ENCODE measurements at places on chromosomes 3 and 15.

DNA sequence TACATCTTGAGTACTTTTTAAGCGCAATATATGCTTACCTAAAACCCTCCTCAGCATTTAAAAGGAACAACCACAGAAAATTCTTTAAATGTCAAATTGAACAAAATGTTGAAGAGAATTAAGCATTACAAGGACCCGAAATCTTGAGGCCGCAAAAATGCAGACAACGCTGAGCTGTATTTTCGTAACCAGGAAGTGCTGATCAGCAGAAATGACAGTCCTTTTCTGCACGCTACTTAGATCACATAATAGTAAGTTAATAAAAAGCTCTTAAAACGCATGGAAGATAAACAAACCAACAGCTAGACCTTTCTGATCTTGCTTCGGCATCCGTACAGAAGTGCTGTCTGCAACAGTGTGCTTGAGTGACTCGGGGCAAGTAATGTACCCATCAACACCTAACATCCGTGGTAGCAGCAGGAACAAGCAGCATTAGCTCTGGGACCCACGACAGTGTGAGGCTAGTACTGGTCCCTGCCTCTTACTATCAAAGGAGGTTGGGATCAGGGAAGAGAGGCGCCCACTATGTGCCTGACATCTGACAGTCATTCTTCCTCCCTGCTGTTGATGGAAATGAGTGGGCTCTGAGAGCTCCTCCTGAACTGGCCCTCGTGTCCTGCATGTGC is 1.8 kb upstream of the SSUH2 start:
- DNase-seq = no peak

GRCh38 chr3:177781686-177782161 is 584.4 kb upstream of the TBL1XR1 start:
- no peak for DNase-seq

GRCh38 chr3:31172336-31172735 is 277.9 kb upstream of the GADL1 start:
- DNase-seq = no peak

GRCh38 chr3:24052446-24052845 is 107.4 kb downstream of the NR1D2 start:
- DNase-seq = no peak

DNA sequence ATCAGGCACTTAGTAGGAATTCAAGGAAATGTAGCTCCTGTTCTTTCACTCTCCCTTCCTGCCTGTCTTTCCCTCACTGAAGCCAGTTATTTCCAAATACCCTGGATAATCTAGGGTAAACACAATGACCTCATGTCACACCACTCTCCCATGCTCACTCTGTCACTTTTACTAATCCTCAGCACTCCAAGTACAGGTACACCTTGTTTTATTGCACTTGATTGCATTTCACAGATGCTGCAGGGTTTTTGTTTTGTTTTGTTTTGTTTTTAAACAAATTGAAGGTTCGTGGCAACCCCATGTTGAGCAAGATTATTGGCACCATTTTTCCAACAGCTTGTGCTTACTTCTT is 40.8 kb downstream of the PPM1L start:
- no peak for DNase-seq
